NCI-H1417 treated with DMSO at 0.1 percent for 48 hours (cell line): ENCODE measurements at places on chromosomes 1 and 21.

GRCh38 chr1:111203681-111204200, 3.3 kb upstream of the DENND2D start:
- no peak for DNase-seq

GRCh38 chr1:11981378-11982009, 1.2 kb downstream of the MFN2 start:
- no peak for DNase-seq

DNA sequence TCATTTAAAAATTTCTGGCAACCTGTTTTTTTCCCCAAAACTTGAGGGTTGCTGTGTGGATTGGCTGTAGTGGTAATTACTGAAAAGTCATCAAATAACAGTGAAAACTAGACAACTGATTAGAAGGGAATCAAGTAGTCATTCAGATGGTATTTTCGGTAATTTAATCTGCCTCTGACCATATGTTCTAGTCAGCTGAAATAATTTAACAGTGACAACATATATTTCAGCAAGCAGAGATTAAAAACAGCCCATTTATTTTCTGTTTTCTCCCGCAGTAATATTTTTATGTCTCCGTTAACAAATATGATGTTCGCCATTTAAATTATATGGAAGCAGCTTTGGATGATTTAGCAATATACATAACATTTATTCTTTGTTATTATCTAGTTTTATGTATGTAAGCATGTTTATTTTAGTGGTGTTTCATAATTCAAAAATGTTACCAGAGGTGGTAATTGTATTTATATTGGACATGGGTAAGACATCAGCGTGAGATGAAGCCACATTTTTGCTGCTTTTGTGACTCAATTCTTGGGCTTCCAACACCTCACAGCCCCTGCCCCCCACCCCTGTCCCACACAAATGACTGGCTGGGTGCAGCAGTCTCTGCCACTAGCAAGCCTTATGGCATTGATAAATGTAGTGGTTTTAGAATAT, 104.4 kb downstream of the GALNT2 start:
- no peak for DNase-seq

GRCh38 chr1:1483714-1484113, 12.1 kb downstream of the ATAD3B start:
- DNase-seq = no peak

DNA sequence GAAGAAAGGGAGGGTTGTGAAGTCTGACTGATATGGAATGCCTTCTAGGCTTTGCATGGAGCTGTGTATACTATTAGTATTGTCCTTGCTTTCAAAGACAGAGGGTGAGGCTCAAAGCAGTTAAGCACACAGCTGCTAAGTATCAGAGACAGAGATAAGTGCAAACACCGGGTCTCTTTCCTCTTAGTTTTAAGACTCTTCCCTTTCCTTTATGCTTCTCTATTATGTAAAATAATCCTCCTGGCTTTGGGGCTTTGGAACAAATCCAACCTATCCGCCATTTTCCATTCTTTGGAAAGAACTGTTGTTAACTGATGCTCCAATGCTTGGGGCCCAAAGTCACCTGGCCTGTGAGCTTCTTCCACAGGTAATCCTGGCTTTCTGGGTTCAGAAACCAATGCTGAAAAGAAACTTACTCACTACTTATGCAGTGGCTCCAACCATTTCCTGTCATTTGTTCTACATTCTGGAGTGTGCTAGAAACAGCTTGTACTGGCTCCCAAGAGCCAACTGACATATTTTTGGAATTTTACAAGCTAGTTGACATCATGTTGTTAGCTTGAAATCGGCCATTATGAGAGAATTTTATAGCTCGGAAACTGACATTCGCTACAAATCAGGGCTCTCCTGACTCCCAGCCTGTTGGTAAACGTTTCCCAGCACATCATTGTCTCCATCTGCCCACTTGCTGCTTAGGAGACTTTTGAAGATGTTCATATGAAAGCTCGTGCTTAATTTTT, 67.5 kb downstream of the DNTTIP2 start:
- no peak for DNase-seq

GRCh38 chr1:28519946-28520725, 14.3 kb downstream of the RCC1 start:
- no peak for DNase-seq
